LHCN-M2 (cell line): ENCODE measurements at places on chromosomes 4 and X. TPM values are rescaled to one million over a fixed set of nuclear protein-coding genes. Genes with fewer than 3 reads are reported as not detected.

Gene SRPX
- total RNA-seq, result 182 and 185 TPM in 2 replicates

Gene NPNT
- total RNA-seq, result not detected in 2 replicates

Gene TREX2
- total RNA-seq, result 0.90 and 2.3 TPM in 2 replicates

Gene CFAP47
- not detected in 2 replicates for total RNA-seq

Gene EDNRA
- total RNA-seq, result 36.5 and 39.5 TPM in 2 replicates

Gene BMPR1B
- 11.5 and 14.5 TPM in 2 replicates for total RNA-seq

Gene SSX4
- not detected in 2 replicates for total RNA-seq

Gene F11
- not detected in 2 replicates for total RNA-seq

Gene STATH
- not detected in 2 replicates for total RNA-seq

Gene PNPLA4
- total RNA-seq, result not detected in 2 replicates

Gene NPY2R
- total RNA-seq, result not detected in 2 replicates

Gene PAGE2
- not detected in 2 replicates for total RNA-seq

GRCh38 chr4:56976283-56976836 is 1.0 kb downstream of the NOA1 start:
- DNase-seq, result no peak

- peak; percentile 6 for DNase-seq
Observed at GRCh38 chr4:106816496-106816895, 219.6 kb downstream of the DKK2 start.

DNA sequence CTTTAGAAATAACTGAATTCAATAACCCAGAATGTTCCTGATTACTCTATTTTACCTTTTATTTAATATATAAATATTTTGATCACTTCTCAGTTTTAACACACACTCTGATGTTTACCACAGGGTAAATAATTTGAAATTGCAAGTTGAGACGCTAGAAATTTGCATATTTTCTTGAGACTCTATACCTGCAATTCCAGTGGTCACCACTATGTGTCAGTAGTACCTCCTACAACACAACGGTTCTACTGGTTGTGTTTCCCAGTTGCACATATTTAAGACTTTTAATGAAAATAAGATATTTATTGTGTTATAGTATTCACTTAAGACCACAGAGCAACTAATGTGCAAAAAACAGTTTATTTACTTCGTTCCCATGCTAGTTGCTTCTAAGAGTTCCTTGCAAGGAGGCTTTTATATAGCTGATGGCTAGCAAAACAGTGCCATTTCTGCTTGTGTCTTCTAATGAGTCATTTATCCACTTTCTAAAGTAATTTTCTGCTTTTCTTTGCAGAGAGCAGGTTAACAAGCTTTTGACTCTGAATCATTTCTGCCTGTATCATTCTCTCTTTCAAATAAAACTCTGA is 98.9 kb upstream of the PDLIM3 start:
- DNase-seq, result peak; percentile 17

- no peak for DNase-seq
Observed at GRCh38 chr4:79362626-79363025, 36.8 kb upstream of the NAA11 start.

GRCh38 chr4:57665806-57666205 is 555.6 kb upstream of the IGFBP7 start:
- DNase-seq, result no peak

GRCh38 chr4:21710179-21710835 is 238.3 kb downstream of the KCNIP4 start:
- DNase-seq, result peak; percentile 2

- DNase-seq, result peak; percentile 65
Observed at GRCh38 chr4:56990109-56990905, 11.6 kb downstream of the POLR2B start.

DNA sequence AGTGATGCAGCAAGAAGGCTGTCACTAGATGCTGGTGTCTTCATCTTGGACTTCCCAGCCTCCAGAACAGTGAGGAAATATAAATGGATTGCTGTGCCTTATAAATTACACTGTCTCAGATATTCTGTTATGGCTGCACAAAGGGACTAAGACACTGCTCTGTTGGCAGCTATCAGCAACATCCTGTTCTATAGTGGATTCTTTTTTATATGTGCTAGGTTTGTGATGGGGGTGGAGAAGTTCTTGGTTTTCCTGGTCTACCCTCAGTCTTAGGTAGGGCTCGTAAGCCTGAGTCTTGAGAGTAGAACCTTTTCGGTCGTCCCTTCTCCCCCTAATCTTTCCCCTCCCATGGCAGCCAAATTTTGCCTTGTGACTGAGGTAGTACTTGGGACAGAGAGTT is 17.3 kb downstream of the STIM2 start:
- DNase-seq, result no peak

DNA sequence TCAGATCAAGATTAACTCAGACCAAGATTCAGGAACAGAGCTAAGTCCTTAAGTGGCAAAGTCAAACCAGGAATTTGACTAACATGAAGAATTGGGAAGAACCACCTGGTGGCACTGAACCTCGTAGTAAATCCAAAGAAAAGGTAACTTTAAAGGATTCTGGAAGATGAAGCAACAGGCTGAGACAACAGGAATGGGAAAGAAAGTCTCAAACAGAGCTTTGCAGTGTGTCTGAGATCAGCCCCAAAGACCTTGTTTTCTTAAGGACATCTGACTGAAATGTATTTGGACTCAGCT is 126.1 kb downstream of the ASB9 start:
- no peak for DNase-seq

DNA sequence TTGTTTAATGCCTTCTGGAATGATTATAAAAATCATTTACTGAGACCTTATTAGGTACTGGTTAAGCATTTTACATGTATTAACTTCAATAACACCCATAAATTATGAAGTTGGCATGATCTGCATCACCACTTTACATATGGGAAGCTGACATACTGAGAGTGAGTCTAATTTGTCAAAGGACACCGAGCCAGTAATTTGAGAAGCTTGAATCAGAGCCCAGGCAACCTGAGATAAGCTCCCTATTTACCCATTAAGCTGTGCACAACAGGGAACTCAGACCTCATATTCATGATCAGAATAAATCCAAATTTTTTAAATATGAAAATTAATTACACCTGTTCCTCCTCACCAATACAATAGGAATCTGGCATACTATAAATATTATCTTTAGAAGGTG is 247.9 kb upstream of the EPHA5 start:
- peak; percentile 17 for DNase-seq

DNA sequence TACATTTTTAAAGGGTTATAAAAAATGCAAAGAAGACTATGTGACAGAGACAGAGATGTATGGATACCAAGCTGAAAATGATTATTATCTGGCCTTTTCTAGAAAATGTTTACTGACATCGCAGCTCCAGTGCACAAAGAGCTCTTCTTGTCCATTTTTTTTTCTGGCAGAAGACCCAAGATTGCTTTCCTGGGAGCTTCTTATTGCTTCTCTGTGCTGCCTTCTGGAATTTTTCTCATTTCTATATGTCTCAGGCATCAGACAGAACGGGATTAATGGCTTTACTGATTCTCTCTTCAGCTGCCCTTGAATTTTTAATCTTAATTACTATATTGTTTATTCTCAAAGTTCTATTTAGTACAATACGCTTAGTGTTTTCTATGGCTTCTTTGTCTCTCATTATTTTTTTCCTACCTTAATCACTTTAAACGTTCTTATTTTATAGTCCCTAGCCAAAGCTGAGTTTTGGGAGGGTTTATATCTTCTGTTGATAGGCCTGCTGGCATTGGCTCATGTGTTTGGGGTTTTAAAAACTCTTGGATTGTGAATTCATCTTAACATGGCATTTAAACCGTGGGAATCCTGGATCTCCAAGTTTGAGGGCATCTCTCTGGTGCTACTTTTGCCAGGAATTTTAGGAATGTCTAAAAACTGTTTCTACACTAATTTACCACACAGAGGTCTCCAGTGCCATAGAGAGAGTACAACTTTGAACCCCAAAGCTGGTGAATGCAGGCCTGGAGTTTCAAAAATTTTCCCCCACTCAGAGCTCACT is 138.9 kb upstream of the LNX1 start:
- no peak for DNase-seq

DNA sequence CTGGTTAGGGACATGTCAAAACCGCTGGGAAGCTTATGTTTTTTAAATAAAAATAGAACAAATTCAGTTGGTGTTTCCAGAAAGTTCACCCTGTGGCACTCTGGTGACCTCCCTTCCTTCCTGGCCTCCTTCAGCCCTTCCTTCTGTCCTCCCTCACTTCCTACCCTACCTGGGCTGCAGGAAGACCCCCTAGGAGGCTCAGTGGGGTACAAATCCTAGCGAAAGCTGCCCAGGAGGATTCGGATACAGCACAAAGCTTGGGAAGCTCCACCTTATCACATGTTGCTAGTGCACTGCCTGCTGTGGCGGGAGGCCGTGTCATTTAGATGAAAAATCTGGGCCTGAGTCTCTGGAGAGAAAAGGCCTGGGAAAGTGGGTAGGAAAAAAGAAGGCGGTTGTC is 60.5 kb downstream of the FHDC1 start:
- no peak for DNase-seq

DNA sequence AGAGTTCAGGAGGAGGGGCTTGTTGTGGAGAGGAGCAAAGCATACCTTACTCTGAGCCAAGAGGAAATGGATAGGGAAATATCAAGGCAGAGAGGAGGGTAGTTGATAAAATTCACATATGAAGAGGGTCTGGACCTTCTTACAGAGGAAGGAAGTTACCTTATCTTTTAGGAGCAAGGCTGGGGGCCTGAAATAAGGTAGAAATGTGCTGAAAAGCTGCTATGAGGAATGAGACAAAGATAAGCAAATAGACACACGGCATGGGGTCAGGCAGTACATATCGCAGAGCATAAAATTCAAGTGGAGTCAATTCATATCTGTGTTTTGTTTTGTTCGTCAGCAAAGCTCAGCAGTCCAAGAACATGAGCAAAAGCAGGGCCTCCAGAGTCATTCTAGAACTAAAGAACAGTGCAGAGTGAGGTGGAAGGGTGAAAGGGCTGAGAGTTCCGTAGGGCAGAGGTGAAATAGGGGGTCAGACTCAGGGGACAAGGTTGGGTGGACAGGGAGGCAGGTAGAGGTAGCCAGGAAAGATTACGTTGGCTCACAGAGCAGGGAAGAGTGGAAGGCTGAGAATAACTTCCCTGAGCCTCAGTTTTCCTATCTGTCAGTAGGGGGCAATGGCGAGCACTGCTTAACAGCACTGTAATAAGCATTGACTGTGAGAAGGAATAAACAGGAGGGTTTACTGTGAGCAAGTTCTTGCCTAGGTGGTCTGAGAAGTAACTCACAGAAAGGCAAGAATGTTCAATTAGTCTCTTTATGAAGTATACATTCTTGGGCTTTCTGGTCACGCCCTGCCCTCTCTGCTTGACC is 9.2 kb downstream of the VSIG4 start:
- peak; percentile 5 for DNase-seq

DNA sequence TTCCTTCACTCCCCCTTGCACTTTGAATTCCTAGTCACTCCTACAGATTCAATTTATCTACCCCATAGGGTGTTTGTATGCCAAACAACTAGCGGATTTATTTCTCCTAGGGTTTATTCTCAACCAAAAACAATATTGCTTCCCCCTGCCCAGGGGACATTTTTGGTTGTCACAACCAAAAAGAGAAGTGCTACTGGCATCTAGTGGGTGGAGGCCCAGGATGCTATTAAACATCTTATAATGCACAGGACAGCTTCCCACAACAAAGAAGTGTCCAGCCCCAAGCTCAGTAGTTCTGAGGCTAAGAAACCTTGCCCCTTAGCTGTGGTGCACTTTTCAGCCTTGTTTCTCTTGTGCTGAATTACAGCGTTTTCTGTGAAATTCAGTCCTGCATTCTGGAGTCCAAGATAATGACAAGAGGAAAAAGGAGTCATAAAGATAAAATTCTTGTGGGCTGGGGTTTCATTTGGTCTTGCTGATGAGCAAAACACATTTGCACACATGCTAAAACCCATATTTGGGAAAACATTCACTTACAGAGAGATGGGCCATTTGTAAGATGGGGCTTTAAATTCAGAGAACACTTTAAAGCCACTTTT is 11.2 kb upstream of the SYTL4 start:
- no peak for DNase-seq

GRCh38 chr4:136803433-136803832 is 728.9 kb downstream of the PCDH18 start:
- DNase-seq, result no peak

- DNase-seq, result no peak
Observed at GRCh38 chr4:158111241-158111640, 61.6 kb downstream of the GASK1B start.
